ENCODE measurements at places on chromosomes 13 and 19. TPM values are rescaled to one million over a fixed set of nuclear protein-coding genes. Genes with fewer than 3 reads are reported as not detected.
A peak's percentile ranks its signal among the peaks of the same experiment; 100 is the strongest.

DNA sequence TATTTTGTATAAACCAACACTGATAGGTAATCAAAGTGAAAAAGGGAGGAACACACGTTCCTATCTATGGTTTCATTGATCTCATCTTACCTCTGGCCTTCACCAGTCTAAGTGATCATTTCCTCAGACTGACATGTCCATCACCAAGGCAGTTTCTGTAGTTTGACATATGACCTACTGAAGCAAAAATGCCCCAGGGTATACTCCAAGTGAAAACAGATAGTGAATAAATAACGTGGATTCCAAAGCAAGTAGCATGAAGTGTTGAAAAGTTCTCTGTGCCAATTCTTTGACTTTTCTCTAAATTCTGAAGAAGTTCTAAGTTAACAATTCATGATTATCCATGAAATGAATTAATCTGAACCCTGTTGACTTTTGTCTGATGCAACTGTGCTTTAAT, 334.2 kb upstream of the SGCG start:
- no peak overlapping the region for H3K4me3 ChIP-seq
- no peaks in the 10 kb centered on the region for H3K4me1 ChIP-seq
- H3K27me3 ChIP-seq = no peaks in the 10 kb centered on the region
- no peaks in the 10 kb centered on the region for H3K36me3 ChIP-seq
- DNase-seq = no peak

DNA sequence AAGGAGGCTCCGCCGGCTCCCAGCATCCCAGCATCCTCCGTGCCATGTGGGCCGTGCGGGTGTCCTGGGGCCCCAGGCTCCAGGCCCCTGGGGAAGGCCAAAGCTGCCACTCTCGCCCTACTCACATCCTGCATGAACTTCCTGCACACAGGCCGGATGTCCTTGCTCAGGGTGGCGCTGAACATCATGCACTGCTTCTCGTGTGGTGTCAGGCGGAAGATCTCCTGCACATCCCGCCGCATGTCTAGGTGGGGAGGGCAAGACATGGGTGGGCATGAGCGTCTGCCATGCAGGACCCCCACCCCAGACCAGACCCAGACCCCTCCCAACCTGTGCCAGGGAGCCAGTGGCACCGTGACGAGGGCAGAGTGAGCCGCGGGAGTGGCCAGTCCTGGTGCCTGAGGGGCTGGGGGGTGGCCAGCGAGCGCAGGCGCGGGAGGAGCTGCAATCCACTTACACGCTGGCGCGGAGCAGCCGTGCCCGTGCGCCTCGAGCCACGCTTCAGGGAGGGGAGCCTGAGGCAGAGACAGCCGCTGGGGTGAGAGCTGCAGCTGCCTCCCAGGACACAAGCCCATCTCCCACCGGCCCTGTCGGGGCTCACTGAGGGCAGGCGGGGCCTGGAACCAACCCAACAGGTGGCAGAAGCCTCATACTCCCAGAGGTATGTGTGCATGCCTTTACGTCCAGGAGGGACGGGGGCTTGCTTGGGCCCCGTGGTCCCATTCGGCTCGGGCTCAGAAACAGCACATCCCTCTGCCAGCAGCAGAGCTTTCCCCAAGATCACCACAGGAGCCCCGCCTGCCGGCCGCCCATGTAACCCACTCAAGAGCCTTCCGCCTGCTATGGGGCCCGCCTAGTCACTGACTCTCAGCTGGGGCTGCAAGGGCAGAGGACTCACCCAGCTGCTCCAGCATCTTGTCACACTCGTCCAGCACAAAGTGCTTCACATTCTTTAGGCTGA, 8.8 kb downstream of the DDX39A start:
- no peak overlapping the region for H3K27ac ChIP-seq
- peaks cover 28% of the 10 kb centered on the region for H3K36me3 ChIP-seq
- H3K27me3 ChIP-seq = no peaks in the 10 kb centered on the region
- DNase-seq = no peak
- H3K4me3 ChIP-seq = no peak overlapping the region

- no peak for DNase-seq
- H3K4me1 ChIP-seq = no peaks in the 10 kb centered on the region
- H3K4me3 ChIP-seq = peak within 1 kb of the TSS; percentile 65
- H3K27ac ChIP-seq = peak within 1 kb of the TSS; percentile 82
- no peaks in the 10 kb centered on the region for H3K36me3 ChIP-seq
Measured at GRCh38 chr19:56538761-56539263, at the start of gene ZFP28. Gene ZFP28 (plus strand): TSS chr19:56538948. CDS start chr19:56539019, 71 bp downstream.

GRCh38 chr19:51621178-51621577, 9.0 kb downstream of the SIGLEC5 start:
- no peaks in the 10 kb centered on the region for H3K4me1 ChIP-seq
- no peak overlapping the region for H3K4me3 ChIP-seq
- no peak for DNase-seq
- H3K27me3 ChIP-seq = peaks cover 6% of the 10 kb centered on the region
- H3K36me3 ChIP-seq = no peaks in the 10 kb centered on the region
- H3K27ac ChIP-seq = no peak overlapping the region

- H3K36me3 ChIP-seq = no peaks in the 10 kb centered on the region
- no peak for DNase-seq
- H3K27me3 ChIP-seq = no peaks in the 10 kb centered on the region
- no peak overlapping the region for H3K27ac ChIP-seq
- no peak overlapping the region for H3K4me3 ChIP-seq
- H3K4me1 ChIP-seq = no peaks in the 10 kb centered on the region
Measured at GRCh38 chr13:108365255-108365654, 95.7 kb downstream of the TNFSF13B start.

DNA sequence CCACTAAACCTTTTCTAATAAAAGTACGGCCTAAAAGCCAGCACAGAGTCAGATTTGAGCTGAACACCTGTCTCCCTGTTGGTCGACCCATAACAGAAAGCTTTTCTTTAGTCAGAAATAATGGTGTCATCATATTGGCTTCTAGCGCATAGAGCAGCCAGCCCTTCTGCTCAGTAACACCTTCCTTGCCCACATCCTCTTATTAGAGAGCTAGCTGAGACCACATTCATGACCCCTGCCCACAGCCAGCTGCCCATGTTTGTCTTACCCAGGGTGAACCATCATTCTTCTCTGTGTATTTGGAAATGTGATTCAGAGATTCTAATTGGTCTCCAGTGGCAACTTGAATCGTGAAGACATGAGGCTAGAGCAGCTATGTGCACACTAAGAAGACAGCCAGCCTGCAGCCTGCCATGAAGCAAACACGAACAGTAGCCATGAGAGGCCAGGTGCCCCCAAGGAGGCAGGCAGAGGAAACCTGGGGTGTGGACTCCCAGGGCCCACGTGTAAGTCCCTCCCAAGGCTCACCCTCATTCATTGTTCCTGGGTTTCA, 82.3 kb upstream of the PDCD5 start:
- no peaks in the 10 kb centered on the region for H3K27me3 ChIP-seq
- DNase-seq = no peak
- no peak overlapping the region for H3K27ac ChIP-seq
- H3K4me1 ChIP-seq = no peaks in the 10 kb centered on the region

DNA sequence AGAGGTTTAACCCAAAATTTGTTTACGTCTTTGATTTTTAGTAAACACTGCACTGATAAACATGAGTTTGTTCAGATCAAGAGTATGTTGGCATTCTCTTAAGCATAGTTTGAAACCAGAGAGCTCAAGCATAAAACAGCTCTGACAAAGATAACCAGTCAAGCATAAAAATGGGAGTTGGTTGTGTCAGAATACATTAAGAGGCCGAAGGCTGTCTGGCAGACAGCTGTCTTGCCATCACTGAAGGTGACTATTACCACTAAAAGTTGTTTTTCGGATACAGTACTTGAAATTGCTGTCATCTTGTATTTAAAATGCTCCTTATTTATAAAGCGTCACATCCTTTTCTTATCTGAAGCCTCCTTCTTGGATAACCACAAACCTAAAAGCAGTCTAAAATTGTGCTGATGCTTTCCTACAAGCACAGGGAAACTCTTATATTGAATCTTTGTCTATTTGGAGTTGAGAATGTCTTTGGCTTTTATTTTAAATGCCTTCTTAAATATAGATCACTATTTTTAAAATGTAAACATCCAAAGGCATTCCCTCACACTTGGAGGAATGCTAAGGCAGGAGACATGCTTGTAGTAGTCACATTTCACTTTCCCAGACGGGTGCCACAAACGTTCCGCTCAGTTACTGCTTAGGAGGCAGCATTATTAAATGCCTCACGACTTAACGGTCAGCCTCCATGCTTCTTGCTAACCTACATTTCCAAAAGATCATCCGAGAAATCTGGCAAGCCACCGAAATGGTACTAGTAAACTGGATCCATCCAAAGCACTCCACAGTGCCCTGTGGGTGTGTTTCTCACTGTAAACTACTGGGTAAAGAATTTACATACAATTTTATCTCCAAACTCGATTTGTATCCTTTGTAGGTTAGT, 1.5 kb downstream of the SMAD9 start:
- no peaks in the 10 kb centered on the region for H3K27me3 ChIP-seq
- no peaks in the 10 kb centered on the region for H3K36me3 ChIP-seq
- H3K27ac ChIP-seq = peak overlapping the region; percentile 8
- H3K4me1 ChIP-seq = no peaks in the 10 kb centered on the region
- peak overlapping the region; percentile 70 for H3K4me3 ChIP-seq

DNA sequence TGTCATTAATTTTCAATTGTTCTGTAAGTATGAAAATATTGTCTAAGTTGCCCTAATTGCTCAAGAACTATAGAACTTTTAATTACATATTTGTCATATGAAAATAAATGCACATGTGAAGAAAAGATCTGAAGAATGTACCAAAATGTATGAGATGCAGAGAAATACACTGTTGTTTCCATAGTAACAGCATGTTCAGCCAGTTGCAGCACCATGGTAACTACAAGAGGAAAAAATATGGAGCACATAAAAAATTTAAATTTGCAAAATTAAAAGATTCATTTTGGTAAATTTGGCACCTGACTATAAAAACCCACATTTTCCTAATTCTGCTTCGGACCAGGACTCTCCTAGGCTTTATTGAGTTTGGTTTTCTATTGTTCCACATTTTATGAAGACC, 1170.0 kb upstream of the MIR17HG start:
- no peak overlapping the region for H3K27ac ChIP-seq
- DNase-seq = no peak
- H3K4me1 ChIP-seq = no peaks in the 10 kb centered on the region
- peaks cover 4% of the 10 kb centered on the region for H3K36me3 ChIP-seq

GRCh38 chr13:100214886-100215285, 126.0 kb downstream of the PCCA start:
- no peaks in the 10 kb centered on the region for H3K36me3 ChIP-seq
- DNase-seq = no peak
- H3K4me1 ChIP-seq = no peaks in the 10 kb centered on the region
- H3K27me3 ChIP-seq = no peaks in the 10 kb centered on the region

DNA sequence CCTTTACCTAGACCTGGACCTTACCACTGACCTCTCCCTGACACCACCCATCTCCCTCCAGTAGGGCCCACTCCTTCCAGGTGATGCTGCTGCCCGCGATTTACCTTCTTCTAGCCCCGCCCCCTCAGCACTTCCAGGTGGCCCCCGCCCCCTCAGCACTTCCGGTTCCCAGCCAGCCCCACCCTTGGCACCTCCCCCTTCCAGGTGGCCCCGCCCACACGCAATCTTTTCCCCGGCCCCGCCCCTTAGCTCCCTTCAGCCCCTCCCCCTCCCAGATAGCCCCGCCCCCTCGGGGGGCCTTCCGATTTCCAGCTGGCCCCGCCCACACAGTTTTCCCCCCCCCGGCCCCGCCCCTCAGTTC, 586 bp downstream of the LIG1 start:
- peak overlapping the region; percentile 81 for H3K4me3 ChIP-seq
- no peaks in the 10 kb centered on the region for H3K36me3 ChIP-seq
- H3K4me1 ChIP-seq = peaks cover 6% of the 10 kb centered on the region
- H3K27me3 ChIP-seq = no peaks in the 10 kb centered on the region

GRCh38 chr19:23286477-23286876, 36.3 kb upstream of the ZNF724 start:
- H3K27ac ChIP-seq = no peak overlapping the region
- H3K4me1 ChIP-seq = no peaks in the 10 kb centered on the region
- H3K27me3 ChIP-seq = no peaks in the 10 kb centered on the region
- no peaks in the 10 kb centered on the region for H3K36me3 ChIP-seq
- no peak overlapping the region for H3K4me3 ChIP-seq

DNA sequence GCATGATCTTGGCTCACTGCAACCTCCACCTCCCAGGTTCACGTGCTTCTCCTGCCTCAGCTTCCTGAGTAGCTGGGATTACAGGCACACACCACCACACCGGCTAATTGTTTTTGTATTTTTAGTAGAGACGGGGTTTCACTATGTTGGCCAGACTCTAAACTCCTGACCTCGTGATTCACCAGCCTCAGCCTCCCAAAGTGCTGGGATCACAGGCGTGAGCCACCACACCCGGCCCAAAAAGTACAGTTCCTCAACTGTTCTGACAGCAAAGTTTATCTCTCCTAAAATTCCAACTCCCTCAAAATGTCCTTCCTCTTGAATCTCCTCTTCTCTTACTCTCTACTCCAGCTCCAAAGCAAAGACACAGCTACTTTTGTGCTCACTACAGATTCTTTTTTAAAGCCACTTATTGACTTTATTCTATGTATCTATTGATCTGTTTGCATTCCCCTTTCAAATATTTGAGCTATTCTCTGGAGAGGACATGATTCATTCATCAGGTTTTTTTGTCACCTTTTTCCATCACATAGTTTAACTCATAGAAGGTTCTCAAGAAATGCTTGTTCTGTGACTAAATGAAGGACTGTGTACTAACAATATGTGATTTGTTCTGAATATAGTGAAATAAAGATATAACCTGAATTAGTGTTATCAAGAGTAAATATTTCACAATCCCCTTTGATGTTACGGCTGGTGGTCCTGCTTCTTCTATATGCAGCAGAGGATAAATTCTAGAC, 142.2 kb downstream of the TBC1D4 start:
- H3K36me3 ChIP-seq = peaks cover 4% of the 10 kb centered on the region
- H3K4me3 ChIP-seq = no peak overlapping the region
- no peak for DNase-seq
- no peaks in the 10 kb centered on the region for H3K27me3 ChIP-seq
- H3K4me1 ChIP-seq = no peaks in the 10 kb centered on the region

GRCh38 chr13:51874651-51875050, 12.9 kb downstream of the CCDC70 start:
- no peak overlapping the region for H3K4me3 ChIP-seq
- DNase-seq = no peak
- no peaks in the 10 kb centered on the region for H3K27me3 ChIP-seq
- no peaks in the 10 kb centered on the region for H3K4me1 ChIP-seq
- no peaks in the 10 kb centered on the region for H3K36me3 ChIP-seq

- no peak overlapping the region for H3K4me3 ChIP-seq
- H3K27ac ChIP-seq = no peak overlapping the region
- no peaks in the 10 kb centered on the region for H3K36me3 ChIP-seq
- H3K4me1 ChIP-seq = no peaks in the 10 kb centered on the region
Measured at GRCh38 chr13:45545686-45546409, 69.7 kb downstream of the ERICH6B start.

Gene MCF2L
- 33.4 TPM for total RNA-seq

Gene ZNF418
- total RNA-seq = 5.9 TPM

Gene NLRP5
- total RNA-seq = 0.44 TPM

Gene IFT88
- 35.0 TPM for total RNA-seq

Data from breast epithelium (tissue), 4 donors.